Activated naive CD8-positive, alpha-beta T cell treated with anti-CD3 and anti-CD28 coated beads, Interleukin-2, amount 10 ng/mL, durations not matched to agents 7 days and 5 days (primary cell): ENCODE measurements at places on chromosomes 5 and 9.

GRCh38 chr9:15150939-15151338 is 156.1 kb downstream of the TTC39B start:
- DNase-seq, result no peak

DNA sequence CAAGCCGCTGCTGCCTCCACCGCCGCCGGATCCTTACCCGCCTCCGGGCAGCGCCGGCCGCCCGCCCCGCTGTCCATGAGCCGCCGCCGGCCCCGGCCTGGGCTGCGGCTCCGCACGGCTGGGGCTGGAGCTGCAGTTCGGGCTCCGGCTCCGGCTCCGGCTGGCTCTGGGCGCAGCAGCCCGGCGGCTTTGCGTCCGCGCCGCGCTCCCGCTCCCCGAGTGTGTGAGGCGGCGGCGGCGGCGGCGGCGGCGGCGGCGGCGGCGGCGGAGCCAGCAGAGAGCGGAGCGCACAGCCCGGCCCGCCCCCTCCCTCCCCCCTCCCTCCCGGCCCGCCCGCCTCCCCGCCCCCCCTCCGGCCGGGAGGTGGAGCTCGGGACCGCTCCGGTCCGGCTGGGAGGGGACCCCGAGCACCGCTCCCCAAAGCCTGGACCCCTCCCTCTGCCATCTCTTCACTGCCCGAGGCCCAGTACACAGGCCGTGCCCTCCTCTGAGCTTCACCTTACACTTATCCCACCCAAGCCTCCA is at the start of gene PCDH1:
Gene PCDH1, minus strand, starts transcription at position 225 of the 525 bp plus-strand sequence. Its CDS starts 148 bp downstream, at position 77.
- peak; percentile 55 for DNase-seq

GRCh38 chr5:141969783-141970771 is 1.2 kb downstream of the RNF14 start:
- no peak for DNase-seq

- DNase-seq, result no peak
Measured at GRCh38 chr9:5566054-5566618, 55.8 kb downstream of the PDCD1LG2 start.

GRCh38 chr9:104092192-104092591 is 1.9 kb upstream of the SMC2 start:
- no peak for DNase-seq

DNA sequence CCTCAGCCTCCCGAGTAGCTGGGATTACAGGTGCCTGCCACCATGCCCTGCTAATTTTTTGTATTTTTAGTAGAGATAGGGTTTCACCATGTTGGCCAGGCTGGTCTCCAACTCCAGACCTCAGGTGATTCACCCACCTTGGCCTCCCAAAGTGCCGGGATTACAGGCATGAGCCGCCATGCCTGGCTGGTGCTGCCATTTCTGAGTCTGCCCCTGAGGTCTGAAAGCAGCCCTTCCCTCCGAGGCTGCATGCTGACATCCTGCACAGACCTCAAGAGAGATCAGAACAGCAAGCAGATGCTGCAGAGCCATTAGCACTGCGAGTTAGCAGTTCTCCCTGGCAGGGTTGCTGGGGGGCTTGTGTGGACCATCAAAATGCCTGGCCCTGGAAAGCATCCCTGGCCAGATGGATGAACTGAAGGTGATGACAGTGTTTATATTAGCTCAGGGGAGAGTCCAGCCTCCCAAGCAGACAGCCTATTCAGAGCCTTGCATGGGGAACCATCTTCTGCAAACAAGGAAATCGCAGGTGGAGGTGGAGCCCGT is 176.5 kb upstream of the PANK3 start:
- no peak for DNase-seq

DNA sequence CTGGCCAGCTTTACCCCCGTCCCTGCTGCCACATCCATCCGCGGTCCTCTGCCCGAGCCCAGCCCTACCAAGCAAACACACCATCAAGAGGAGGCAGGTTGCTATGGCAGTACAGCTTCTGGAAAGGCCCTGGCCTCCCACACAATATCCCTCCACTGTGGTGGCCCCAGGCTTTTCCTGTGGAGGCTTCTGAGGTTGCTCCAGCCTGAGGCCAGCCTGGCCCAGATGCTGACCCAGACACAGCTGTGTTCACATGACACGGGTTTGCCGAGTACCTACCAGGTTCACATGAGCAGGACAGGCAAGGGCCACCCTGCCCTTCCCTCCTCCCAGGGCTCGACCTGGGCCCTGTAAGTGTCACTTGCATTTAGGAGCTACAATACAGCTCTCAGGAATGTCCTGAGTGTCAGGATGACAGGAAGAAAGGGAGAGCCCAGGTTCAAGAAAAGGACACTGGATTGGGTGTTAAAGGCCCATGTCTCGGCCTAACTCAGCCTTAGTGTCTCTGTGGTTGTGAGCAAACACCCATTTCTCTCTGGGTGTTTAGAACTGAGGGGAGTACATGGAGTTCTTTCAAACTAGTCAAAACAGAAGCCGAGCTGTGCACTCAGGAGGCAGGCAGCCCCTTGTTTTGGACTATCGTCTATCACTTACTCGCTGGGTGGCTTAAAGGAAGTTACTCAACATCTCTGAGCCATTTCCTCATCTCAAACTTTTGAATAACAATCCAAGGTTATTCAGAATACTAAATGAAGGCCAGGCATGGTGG is 40.2 kb downstream of the NAIF1 start:
- DNase-seq, result peak; percentile 64

DNA sequence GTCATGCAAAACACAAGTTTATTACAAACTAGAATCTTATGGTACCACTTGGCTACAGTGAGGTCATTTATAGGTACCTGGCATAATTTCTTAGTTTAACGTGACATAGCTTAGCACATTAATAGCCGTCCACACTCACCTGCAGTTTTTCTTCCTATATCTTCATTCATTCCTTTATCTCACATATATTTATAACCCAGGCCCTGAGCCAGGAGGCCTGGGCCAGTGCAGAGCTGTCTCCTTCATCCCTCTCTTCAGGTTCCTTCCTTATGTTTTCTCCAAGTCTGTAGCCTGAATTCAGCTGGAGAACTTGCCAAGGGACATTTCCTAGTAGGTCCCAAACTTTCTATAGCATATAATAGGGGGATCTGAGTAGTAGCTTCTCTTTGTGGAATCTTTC is 367.9 kb upstream of the SGCD start:
- DNase-seq, result no peak

GRCh38 chr5:143921525-143922311 is 109.8 kb downstream of the HMHB1 start:
- DNase-seq, result no peak

DNA sequence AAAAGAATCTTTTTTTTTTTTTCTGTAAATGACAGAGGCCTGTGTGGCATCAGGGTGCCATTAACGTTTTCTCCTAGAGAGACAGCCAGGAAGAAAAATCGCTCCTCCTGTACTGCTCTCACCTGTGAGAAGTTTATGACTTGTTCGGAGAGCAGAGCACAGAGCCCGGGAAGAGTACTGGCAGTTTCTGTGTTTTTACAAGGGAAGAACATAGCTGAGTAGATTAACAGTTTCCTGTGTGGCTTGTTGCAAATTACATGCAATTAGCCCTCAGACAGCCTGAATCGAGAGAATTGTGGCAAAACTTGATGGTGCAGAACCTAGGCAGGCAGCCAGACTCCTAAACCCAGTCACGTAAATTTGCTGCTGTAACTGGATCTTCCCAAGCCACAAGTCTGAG is 32.1 kb downstream of the PRKACG start:
- DNase-seq, result no peak

GRCh38 chr5:68225911-68226545 is 10.5 kb downstream of the PIK3R1 start:
- no peak for DNase-seq

DNA sequence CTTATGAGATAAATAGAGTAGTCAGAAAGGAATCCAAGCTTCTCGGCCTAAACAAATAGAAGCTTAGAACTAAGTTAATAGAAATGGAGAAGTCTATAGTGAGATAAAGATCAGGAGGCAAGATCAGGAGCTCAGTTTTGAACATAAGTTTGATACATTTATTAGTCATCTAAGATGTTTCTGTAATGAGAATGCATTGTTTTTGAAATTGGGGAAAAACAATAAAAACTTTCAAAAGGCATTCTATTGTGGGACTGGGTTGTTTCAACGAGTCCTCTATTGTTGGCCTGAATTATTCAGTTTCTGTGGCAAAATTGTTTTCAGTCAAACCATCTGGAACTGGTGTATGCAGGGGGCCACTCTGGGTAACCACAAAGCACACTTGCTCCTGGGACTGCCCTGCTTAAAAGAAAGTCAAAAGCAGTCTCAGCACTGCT is 181.0 kb upstream of the CLINT1 start:
- DNase-seq, result no peak

- DNase-seq, result no peak
Measured at GRCh38 chr9:124220946-124221451, 36.8 kb upstream of the NEK6 start.

DNA sequence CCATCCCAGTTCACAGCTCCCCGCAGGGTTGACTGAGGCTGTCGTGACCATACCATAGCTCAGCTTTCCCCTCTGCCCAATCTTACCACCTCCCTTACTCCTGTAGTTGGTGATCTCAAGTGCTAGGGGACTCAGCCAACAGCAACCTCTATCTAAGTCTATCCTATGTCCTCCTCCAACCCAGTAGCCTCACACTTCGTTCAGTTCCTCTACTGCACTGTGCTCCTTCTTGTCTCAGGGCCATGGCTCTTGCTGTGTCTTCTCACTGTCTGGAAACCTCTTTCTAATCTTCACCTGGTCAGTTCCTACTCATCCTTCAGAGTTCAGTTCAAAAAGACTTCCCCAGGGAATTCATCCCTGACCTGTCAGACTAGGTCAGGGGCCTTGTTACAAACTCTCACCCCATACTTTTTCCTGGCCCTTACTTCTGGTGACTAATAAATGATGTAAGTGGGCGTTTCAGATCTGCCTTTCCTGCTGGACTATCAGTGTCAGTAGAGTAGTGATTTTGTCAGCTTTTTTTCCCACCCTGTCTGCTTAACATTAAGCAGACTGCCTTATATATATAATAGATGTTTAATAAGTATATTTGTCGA is 53.6 kb upstream of the NR3C1 start:
- DNase-seq, result no peak

- no peak for DNase-seq
Measured at GRCh38 chr5:6574111-6574510, 58.7 kb downstream of the NSUN2 start.

DNA sequence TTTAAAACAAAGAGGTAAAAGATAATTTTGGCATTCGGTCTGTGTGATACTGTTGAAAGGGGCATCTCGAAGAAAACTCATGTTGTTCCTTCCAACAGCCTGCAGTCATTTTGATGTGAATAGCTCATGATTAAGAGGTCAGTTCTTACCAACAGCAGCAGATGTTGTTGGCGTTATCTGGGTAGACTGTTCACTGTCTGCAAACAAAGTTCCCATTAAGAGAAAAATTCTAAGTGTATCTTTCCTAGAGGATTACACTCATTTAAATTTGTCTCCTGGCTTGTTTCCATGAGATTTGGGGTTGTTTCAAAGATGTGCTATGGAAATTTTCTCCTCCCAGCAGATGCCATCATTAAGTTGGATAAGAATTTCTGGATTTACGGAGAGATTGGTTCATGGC is 138.2 kb upstream of the RORB start:
- no peak for DNase-seq

GRCh38 chr5:130164966-130165365 is 260.7 kb downstream of the CHSY3 start:
- no peak for DNase-seq

GRCh38 chr5:153798830-153799229 is 239.9 kb downstream of the FAM114A2 start:
- DNase-seq, result no peak

- no peak for DNase-seq
Measured at GRCh38 chr5:170221327-170221741, 11.5 kb upstream of the C5orf58 start.

DNA sequence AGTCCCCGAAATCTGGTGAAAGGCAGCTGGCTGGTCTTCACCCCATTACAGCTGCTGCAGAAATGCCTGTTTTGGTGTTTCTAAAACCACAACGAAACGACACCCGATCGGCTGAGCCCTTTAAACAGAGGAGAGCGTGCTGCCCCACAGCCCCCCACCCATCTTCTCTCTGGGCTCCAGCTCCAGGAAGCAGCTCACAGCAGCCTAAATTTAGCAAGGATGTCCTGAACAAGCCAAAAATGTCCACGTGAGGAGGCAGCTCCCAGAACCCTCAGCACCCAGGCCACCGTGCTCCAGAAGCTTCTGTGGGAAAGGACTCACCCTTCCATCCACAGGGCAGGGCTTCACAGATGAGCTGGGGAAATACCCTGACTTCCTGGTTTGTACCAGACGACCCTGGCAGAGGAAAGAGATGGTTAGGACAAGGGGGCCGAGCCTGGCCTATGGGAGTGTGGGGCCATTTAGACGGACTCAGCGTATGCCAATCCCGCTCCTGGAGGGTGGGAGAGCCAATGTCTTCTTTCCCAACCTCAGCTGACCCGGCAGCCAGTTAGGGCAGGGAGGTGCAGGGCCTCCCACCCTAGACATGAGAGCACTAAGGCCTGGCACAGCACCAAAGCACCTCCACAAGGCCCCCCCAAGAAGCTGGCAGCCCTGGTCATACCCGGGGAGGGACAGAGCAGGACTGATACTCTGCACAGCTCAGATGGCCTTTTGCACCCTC is 39.1 kb upstream of the SARDH start:
- no peak for DNase-seq

GRCh38 chr9:6876195-6876894 is 118.6 kb downstream of the KDM4C start:
- no peak for DNase-seq

DNA sequence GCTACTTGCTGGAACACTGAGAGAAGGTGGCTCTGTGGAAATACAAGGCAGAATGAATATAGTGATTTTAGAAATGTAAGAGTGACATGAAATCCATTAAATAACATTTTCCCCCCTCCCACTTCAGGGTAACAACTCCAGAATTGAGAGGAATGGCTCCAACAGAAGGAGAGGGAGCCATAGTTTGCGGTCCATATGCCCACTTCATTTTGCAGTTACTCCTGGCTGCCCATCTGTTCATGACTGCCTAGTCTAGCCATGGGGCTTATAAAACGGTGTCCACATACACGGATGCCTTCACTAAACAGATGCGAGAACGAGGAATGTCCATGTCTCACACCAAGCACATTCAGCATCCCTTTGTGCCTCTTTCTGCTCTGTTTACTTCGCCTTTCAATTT is 186.7 kb downstream of the TMEM38B start:
- DNase-seq, result no peak

- DNase-seq, result no peak
Measured at GRCh38 chr5:54902791-54903473, 82.5 kb downstream of the ESM1 start.

GRCh38 chr5:176837707-176838115 is 27.4 kb downstream of the UNC5A start:
- peak; percentile 90 for DNase-seq

- no peak for DNase-seq
Measured at GRCh38 chr9:107266624-107267368, 16.3 kb upstream of the RAD23B start.

- peak; percentile 34 for DNase-seq
Measured at GRCh38 chr9:114153761-114154599, 1.4 kb upstream of the COL27A1 start.
